G401 (cell line): ENCODE measurements at places on chromosomes 4 and X.

DNA sequence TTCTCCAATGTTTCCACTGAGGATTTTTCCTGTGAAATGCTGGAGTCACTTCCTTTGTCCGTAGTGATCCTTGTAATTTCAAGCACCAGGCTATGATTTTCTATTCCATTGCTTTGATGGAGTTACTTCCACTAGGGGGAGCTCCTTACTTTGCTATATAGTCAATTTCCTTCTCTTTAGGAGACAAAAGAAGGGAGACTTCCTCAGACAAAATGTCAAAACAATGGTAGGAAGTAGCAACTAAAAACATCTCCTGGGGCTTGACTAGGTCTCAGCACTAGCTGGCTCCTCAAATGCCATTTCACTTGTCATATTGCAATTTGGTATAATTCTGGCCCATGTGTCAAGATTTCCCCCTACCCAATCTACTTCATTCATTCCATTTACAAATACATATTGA, 24.1 kb downstream of the ZCCHC12 start:
- peak; percentile 82 for DNase-seq

GRCh38 chr4:122479935-122480416, 23.5 kb upstream of the IL2 start:
- DNase-seq, result no peak

DNA sequence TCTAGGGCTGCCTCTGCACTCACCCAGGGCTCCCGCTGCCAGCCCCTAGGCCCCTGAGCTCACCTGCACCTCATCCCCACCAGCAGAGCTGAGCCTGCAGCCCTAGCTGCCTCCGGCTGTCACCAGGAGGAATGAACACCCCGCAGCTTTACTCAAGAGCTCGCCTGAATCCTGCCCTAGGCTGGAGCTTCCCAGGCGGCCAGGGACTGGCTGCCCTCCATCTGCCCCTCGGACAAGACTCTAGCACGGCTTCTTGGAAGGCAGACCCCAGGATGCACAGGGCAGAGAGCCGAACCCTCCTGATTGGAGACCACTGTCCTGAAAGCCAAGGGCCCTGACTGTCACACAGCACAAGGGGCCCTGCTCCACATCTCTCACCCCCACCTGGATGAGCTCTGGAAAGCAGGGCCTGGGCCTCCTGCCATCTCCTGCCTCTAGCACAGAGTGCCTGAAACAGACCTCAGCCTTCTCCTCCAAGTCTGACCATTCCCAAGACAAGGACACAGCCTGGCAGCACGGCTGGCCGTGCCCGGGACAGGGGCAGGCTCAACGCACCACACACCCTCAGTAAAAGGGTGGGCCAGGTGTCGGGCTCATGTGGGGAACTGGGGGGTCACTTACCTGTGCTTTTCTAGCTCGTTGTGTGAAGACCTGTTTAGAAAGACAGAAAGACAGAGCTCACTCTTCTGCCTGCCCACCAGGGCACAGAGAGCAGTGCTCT, 4.4 kb downstream of the MXD4 start:
- peak; percentile 77 for DNase-seq

GRCh38 chr4:47203593-47203992, 172.2 kb downstream of the GABRB1 start:
- DNase-seq, result no peak

GRCh38 chr4:1384675-1385372, 21.4 kb downstream of the NKX1-1 start:
- no peak for DNase-seq

DNA sequence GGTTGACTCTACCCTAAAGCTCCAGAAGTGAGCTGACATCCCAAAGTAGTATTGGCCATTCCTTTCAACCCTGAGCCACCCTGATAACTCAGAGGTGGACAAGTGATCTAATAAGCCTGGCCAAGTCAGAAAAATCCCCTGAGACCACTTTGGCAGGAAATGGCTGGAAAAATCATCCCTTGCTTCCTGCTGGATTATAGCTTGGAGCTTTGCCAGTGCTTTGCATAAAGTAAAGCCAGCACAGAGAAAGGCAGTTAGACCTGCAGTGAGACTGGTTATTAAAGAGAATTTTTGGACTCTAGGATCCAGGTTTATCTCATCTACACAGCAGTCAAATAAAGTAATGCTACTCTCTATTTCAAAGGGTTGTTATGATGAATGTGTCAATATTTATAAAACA, 6.4 kb downstream of the CXCL3 start:
- no peak for DNase-seq

DNA sequence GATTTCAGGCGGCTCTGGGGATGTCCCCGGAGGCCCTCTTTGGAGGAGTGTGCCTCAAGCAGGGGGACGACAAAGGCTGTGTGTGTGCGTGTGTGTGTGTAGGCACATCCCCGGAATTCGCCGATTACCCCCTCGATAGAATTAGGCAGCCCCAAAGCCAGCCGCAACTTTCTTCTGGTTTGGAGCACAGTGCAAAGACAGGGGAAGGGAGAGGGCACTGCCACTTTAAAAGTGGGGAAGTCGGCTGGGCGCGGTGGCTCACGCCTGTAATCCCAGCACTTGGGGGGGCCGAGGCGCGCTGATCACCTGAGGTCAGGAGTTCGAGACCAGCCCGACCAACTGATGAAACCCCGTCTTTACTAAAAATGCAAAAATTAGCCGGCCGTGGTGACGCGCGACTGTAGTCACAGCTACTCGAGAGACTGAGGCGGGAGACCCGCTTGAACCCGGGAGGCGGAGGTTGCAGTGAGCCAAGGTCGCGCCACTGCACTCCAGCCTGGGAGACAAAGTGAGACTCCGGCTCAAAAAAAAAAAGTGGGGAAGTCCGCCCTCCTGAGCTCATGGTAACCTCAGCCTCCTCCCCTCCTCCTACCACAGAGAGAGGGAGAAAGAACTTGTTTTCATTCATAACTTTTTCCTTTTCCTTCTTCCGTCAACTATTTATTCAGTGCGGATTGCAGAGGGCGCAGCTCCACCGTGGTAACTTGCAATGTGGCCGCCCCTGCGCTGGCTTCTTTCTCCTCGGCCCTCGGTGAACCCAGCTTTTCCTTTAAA, 2.4 kb downstream of the SPRY1 start:
- DNase-seq, result peak; percentile 60

DNA sequence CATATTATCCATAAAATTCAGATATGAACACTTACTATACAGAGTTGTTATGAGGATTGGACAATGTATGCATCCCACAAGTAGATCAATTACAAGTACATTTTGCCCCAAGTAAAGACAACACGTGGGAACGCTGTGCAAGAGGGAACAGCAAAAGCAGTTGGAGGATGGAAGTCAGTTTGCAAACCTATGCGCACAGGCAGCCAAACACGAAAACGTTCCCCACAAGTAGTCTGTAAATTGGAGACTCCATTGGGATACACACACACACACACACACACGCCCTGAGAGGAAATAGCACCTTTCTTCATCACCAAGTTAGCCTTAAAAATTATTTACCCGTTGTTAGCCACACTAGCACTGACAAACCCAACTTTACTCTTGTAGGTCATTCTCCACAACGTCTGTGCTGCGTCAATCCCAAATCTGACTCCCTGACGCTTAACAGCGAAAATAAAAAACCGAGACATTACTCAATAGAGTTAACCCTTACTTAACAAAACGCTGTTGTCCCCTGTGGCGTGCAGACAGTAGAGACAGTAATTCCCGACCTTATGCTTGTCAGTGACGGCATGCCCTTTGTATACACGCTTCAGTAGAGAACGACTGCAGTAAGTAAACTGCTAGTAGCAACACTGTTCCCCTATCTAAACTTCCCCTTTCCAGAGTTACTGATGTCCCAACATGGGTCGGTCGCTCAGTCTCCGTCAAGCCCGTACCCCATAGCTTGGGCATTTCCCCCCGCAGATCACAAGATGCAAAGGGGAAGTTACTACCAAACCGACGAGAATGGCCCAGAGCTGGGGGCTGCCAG, 730 bp downstream of the MANBA start:
- peak; percentile 61 for DNase-seq

GRCh38 chr4:55742655-55743202, 76.9 kb upstream of the EXOC1L start:
- DNase-seq, result no peak

GRCh38 chr4:8664031-8664805, 71.7 kb downstream of the CPZ start:
- no peak for DNase-seq

DNA sequence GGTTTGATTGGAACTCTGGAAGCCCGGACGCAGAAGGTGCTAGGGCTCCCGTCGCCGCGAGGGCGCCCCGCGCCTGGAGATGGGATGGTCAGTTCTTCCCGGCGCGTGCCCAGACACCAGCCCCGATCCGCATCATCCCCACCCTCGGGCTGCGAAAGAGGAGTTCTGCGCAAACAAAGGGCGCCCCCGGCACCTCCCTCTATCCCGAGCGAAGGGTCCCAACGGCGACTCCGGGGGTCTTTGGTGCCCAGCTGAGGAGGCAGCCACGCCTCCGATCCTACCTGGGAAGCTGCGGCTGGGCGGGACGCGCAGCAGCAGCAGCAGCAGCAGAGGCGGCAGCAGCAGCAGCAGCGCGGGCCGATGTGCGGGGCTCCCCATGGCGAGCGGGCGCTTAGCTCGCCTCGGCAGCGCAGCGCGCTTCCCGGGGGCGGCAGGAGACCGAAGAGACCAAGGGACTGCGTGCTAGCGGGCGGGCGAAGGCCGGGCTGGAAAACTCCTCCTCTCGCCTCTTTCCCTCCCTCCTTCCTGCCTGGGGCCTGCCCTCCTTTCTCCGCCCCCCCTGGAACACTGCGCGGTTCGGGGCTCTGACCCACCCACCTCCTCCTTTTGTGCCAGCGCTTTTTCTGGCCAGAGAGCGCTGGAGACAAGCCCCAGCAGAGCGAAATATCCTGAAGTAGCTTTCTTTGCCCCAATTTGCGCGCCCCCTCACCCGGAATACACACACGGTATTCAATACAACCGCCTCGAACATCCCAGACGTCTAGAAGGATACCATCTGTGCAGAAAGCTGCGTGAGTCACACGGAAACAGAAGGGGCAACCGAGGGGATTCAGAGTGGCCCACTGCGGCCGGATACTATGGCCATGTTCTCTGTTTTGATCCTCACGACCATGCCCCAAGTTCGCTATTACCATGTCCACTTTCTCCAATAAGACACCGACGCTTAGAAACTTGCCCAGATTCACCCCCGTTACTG, at the start of gene SRPX:
TSS of gene SRPX (minus strand) at position 457 of the 976 bp plus-strand sequence. CDS start at position 378, 79 bp downstream.
- DNase-seq, result no peak

- peak; percentile 55 for DNase-seq
These were observed 373 bp downstream of the ELOVL6 start for GRCh38 chr4:110198049-110198434.

DNA sequence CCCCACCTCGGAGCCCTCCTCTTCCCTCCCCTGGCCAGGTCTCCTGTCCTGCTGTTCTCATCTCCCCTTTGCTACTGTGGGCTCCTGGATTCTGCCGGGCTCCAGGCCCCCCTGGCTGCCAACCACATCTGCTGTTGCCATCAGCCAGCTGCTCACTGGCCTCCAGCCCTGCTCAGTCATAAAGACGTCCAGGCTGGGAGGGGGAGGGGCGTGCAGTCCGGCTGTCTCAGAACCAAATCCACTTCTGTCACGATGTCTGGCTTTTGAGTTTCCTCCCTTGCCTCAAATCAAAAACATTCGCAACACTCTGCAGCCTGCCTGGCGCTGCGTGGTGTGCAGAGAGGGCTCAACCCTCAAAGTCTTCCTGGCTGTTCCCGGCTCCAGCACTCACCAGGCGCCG, 7.1 kb downstream of the RASL11B start:
- peak; percentile 32 for DNase-seq

DNA sequence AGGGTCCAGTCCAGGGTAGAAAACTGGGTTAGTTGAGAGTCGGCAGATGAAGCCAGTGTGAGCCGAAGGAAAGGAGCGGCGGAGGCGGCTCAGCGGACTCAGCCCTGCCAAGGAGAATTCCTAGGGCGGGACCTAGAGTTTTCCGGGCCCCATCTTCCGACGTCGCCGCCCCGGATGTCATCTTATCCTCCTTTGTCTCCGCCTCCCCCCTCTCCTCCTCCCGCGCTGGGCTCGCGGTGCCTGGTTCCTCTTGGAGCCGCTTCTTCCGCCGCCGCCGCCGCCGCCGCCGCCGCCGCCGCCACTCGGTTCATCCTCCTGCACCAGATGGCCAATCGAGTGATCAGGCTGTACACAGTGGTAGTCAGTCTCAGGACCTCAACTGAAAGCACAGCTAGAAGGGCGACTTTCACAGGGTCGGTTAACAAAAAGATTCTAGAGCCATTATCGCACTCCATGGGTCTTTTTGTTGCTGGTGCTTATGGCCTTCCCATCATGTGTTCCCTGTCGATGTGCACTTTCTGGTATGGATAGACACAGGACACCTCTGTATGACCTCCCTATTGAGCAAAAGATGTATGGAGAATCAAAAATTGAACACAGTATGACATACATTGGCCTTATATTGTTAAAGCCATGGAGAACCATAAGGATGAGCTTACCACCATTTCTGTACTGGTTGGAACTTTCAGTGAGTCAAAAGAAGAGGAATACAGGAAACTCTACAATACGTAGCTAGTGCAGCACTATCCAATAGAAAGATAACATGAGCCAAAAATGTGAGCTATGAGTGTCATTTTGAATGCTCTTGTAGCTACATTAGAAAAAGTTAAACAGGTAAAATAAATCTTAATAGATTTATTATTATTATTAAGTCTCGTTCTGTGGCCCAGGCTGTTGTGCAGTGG, 32.4 kb upstream of the THOC2 start:
- DNase-seq, result peak; percentile 81

- no peak for DNase-seq
These were observed 12.3 kb upstream of the DTHD1 start for GRCh38 chr4:36269101-36269500.

- DNase-seq, result no peak
These were observed 37.1 kb downstream of the HEPH start for GRCh38 chrX:66200855-66201795.

GRCh38 chrX:97835969-97836368, 952.3 kb downstream of the RPA4 start:
- no peak for DNase-seq

GRCh38 chr4:115259642-115260041, 146.2 kb upstream of the NDST4 start:
- DNase-seq, result no peak

GRCh38 chr4:127870688-127871087, 10.0 kb upstream of the PLK4 start:
- DNase-seq, result no peak

DNA sequence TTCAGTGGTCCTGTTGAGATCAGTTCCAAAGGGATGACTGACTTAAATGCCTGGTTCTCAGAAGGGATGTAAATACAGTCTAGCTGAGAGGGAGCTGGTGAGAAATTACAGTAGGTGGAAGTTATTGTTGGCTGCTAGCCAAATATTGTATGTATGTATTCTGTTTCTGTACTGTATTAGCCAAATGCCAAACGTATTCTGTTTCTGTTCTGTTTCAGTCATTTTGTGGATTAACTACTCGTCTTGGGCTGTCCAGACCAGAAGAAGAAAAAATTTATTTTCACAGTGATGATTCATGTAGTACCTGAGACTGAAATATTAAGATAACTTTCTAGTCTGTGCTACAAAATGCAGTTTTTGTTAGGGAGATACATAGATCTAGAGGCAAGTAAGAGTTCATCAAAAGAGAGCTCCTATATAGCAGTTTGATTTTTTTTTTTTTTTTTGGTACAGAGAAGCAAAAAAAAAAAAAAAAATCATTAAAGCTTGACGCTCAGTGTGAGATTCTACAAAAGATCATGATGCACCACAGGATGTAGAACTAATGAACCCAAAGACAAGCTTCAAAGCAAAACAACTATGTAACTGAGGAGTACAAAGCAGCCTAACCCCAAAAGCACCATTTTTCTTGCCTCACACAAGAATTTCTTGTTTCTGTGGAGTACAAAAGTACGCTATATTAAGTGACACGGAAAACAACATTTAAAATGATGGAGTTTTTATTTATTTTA, 54.8 kb downstream of the CASP6 start:
- DNase-seq, result no peak
